Epithelial cell of proximal tubule (primary cell): ENCODE measurements at places on chromosomes 1 and 21. TPM values are rescaled to one million over a fixed set of nuclear protein-coding genes. Genes with fewer than 3 reads are reported as not detected.

FALEC gene
- total RNA-seq = not detected in 2 replicates

GSTM5 gene
- not detected in 2 replicates for total RNA-seq

GCLM gene
- total RNA-seq = 20.7 and 24.7 TPM in 2 replicates

CD247 gene
- total RNA-seq = not detected in 2 replicates

GRCh38 chr1:161481624-161482392 is 23.4 kb upstream of the FCGR2A start:
- no peak for DNase-seq

- peak; percentile 57 for DNase-seq
Measured at GRCh38 chr1:161367684-161368400, at the start of gene CFAP126. Gene CFAP126, minus strand, starts transcription at chr1:161367876. Its CDS starts 8 bp downstream, at chr1:161367868.

GRCh38 chr1:33460947-33461629 is 11.4 kb upstream of the ZSCAN20 start:
- DNase-seq = no peak

GRCh38 chr1:89489047-89489729 is 35.4 kb upstream of the LRRC8B start:
- DNase-seq = no peak
